ENCODE measurements at places on chromosomes 5 and 9.

- no peak overlapping the region for H3K4me3 ChIP-seq
- H3K4me1 ChIP-seq: no peaks in the 10 kb centered on the region
- no peaks in the 10 kb centered on the region for H3K36me3 ChIP-seq
- H3K27me3 ChIP-seq: no peaks in the 10 kb centered on the region
- no peak overlapping the region for H3K27ac ChIP-seq
Observed at GRCh38 chr9:103427696-103428095, 432.6 kb downstream of the CYLC2 start.

DNA sequence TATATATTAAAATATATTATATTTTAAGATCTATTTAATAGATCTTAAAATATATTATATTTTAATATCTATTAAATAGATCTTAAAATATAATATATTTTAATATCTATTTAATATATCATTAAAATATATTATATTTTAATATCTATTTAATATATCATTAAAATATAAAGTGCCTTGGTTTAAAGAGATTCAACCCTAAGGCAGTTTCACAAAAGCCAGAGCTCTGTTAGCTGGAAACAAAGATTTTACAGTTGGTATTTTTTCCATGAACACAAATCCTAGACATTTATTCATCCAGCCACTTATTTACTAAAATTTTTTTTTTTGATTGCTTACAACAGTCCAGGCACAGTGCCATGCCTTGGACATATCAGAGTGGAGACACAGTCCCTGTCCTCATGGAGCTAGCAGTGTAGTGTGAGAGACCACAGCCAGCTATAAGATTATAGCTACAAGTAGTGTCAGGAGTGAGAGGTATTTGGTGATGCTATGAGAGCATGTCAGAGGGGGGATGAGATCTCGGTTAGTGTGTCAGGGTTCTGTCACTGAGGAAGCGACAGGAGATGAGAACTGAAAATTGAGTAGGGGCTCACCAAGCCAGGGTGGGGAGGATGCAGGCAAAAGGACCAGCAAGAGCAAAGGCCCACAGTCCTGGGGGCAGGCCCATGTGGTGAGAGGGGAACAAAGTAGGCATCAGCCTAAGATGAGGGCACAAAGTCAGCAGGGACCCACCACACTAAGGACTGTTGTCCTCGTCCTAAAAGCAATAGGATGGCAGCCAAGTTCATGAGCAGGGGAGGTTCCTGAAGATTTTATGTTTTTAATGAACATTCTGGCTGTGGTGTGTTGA, 74.5 kb downstream of the FBXO38 start:
- DNase-seq: no peak
- H3K4me3 ChIP-seq: no peak overlapping the region
- H3K36me3 ChIP-seq: no peaks in the 10 kb centered on the region
- peaks cover 3% of the 10 kb centered on the region for H3K27me3 ChIP-seq
- H3K27ac ChIP-seq: no peak overlapping the region

- H3K36me3 ChIP-seq: peaks cover 5% of the 10 kb centered on the region
- H3K27ac ChIP-seq: peak overlapping the region; percentile 65
- H3K4me1 ChIP-seq: peaks cover 41% of the 10 kb centered on the region
- DNase-seq: no peak
Observed at GRCh38 chr5:159943326-159943725, 27.0 kb downstream of the ADRA1B start.

GRCh38 chr5:22910523-22910922, 57.4 kb upstream of the CDH12 start:
- no peak for DNase-seq
- no peaks in the 10 kb centered on the region for H3K4me1 ChIP-seq
- no peaks in the 10 kb centered on the region for H3K36me3 ChIP-seq
- no peak overlapping the region for H3K4me3 ChIP-seq

GRCh38 chr5:134477462-134478245, 47.8 kb upstream of the JADE2 start:
- no peaks in the 10 kb centered on the region for H3K4me1 ChIP-seq
- H3K27ac ChIP-seq: no peak overlapping the region
- H3K36me3 ChIP-seq: no peaks in the 10 kb centered on the region
- no peak overlapping the region for H3K4me3 ChIP-seq
- H3K27me3 ChIP-seq: no peaks in the 10 kb centered on the region

DNA sequence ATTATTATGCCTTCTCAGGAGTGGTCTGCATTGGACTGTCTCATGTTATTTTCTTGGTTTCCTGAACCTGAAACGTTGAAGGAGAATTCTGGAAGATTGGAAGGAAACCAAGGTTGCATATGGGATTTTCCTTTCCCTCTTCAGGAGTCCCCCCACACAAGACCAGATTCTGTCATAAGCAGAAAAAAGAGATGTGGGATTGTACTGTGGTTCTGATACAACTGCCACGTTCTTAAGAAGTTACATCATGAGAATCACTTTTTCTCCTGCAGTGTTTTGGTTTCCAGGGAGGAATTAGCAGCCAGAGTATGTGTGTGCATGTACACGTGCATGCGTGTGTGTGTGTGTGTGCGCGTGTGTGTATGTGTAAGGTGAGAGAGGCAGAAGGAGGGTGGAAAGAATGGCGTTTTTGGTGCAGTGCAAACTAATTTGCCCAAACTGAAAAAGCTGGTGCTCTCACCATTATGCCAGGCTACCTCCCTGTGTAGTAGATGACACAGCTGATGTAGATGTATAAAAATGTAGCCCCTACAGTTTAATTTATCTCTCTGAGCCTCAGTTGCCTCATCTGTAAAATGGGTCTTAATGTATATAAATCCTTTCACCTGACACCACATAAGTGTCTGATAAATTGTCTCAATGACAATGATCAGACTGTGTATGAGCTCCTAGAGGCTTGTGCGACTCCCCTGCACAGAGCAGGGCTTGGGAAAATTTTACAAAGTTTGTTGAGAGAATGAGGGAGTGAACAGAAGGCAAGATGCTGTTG, 38.6 kb downstream of the RALGPS1 start:
- H3K4me1 ChIP-seq: peaks cover 9% of the 10 kb centered on the region
- H3K27ac ChIP-seq: no peak overlapping the region
- no peak for DNase-seq
- H3K27me3 ChIP-seq: peaks cover 6% of the 10 kb centered on the region

GRCh38 chr9:104779334-104779733, 15.4 kb downstream of the NIPSNAP3B start:
- H3K4me1 ChIP-seq: no peaks in the 10 kb centered on the region
- peaks cover 12% of the 10 kb centered on the region for H3K36me3 ChIP-seq
- H3K27me3 ChIP-seq: no peaks in the 10 kb centered on the region
- DNase-seq: no peak

DNA sequence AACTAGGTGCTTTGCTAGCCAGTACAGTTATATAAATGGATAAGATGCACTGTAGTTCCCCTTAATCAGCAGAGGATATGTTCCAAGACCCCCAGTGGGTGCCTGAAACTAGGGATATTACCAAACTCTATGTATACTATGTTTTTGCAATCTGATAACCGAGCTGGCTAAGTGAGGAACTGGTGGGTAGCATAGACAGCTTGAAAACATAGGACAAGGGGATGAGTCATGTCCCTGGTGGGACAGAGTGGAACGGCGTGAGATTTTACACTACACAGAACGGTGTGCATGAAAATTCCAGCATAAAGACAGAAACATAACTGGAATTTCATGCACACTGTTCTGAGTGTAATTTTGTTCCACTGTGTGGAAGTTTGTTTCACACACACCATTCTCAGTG, 86.9 kb downstream of the BASP1 start:
- no peak overlapping the region for H3K4me3 ChIP-seq
- no peak for DNase-seq
- no peaks in the 10 kb centered on the region for H3K36me3 ChIP-seq
- peak overlapping the region; percentile 52 for H3K27ac ChIP-seq
- peaks cover 18% of the 10 kb centered on the region for H3K4me1 ChIP-seq

DNA sequence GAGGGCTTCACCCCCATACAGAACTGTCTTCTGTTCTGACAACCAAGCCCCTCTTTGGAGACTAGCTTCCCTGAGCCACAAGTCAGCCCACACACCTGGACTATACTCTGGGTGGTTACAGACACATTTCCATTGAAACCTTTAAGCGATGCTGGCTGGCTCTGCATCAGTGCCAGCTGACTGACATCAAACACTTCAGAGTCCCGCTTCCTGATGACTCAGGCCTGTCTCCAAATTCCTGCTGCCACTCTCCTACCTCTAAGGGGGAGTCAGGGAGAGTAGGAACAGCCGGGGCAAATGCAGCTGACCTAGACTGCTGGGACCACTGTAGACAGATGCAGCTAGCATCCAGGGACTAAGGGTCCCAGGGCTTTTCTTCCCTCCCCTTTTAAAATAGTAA, 59.4 kb downstream of the SIL1 start:
- peak overlapping the region; percentile 83 for H3K27ac ChIP-seq
- H3K4me3 ChIP-seq: no peak overlapping the region
- H3K4me1 ChIP-seq: peaks cover 36% of the 10 kb centered on the region

DNA sequence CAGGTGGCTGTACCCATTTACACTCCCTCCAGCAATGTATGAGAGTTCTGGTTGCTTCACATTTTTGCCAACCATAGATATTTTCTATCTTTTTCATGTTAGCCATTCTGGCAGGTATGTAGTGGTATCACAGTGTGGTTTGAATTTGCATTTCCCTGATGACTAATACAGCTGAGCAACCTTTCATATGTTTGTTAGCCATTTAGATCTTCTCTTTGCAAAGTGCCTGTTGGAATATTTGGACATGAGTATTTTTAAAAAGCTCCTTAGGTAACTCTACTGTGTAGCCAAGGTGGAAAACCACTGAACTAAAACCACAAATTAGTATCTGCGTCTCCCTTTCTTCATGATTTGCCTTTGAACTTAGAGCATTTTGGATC, 31.9 kb downstream of the IRF1 start:
- DNase-seq: no peak
- H3K4me1 ChIP-seq: peaks cover 38% of the 10 kb centered on the region
- no peak overlapping the region for H3K4me3 ChIP-seq
- H3K36me3 ChIP-seq: no peaks in the 10 kb centered on the region
- H3K27ac ChIP-seq: no peak overlapping the region
- peaks cover 12% of the 10 kb centered on the region for H3K27me3 ChIP-seq

GRCh38 chr9:82668689-82669199, 394.2 kb downstream of the RASEF start:
- H3K36me3 ChIP-seq: no peaks in the 10 kb centered on the region
- no peak for DNase-seq
- H3K27ac ChIP-seq: peak overlapping the region; percentile 55
- no peaks in the 10 kb centered on the region for H3K27me3 ChIP-seq
- H3K4me3 ChIP-seq: no peak overlapping the region

DNA sequence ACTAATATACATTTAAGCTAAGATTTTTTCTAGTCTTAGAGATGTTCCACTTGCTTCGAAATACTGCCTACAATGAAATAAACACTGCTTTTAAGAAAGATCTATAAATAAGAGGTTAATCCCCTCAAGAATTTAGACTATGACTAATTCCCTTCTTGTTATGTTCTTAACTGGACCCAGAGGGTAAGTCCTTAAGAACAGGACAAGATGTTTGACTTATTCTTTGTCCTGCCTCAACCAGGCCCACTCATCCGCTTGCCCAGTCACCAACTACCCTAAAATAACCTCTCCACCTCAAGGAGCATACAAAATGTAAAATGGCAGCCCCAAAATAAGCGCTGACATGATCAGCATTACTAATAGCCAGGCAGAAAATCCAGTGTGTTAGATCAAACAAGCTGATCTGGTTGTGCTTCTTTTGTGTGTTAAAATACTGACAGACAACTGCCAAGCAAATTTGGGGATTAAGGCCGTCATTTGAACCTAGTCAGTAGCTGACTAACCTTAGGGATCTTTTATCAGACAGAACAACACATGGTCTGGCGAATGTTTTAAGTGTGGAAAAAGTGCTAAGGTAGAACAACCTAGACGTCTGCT, 93.7 kb upstream of the SMC5 start:
- H3K4me1 ChIP-seq: no peaks in the 10 kb centered on the region
- peaks cover 4% of the 10 kb centered on the region for H3K27me3 ChIP-seq
- H3K36me3 ChIP-seq: no peaks in the 10 kb centered on the region
- no peak for DNase-seq
- no peak overlapping the region for H3K27ac ChIP-seq

DNA sequence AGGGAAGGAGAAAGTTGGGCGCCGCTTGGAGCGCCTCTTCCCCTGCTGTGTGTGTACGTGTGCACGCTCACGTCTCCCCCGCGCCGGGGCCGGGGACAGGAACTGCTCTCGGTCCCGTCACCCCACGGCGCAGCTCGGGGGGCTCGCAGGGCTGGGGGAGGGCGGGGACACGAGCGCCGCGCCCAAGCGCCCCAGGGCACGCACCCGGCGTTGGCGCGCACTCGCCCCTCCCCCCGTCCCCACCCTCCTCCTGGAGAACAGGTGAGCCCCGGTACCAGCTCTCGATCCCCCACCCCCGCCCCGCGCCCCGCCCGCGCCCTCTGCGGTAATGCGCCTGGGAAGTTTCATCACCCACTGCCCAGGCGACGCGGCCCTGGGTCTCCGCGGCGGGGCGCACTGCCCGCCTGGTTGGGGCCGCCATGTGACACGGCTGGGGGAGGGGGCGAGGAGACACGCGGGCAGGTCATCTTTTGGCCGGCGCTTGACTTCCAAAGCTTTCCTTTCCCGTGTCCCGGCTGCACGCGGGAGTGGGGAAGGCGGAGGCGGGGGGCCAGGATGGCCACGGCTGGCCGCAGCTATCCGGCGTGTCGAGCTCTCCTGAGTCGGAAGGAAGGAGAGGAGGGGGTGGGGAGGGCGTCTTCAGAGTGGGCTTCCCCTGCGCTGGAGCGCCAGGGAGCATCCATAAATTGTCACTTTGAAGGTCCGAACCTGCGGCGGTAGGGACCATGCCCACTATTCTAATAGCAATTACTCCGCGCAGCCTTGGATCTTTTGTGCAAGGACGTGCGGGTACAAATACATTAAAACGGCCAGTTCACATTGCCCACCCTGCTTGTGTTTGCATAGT, 1.5 kb upstream of the STC2 start:
- peaks cover 60% of the 10 kb centered on the region for H3K4me1 ChIP-seq
- DNase-seq: peak; percentile 71
- H3K36me3 ChIP-seq: peaks cover 13% of the 10 kb centered on the region
- peak overlapping the region; percentile 92 for H3K4me3 ChIP-seq
- no peak overlapping the region for H3K27ac ChIP-seq

All from nephron progenitor cell (in vitro differentiated cells).